Daoy (cell line): ENCODE measurements at places on chromosomes 1 and 21. TPM values are rescaled to one million over a fixed set of nuclear protein-coding genes. Genes with fewer than 3 reads are reported as not detected.

DNA sequence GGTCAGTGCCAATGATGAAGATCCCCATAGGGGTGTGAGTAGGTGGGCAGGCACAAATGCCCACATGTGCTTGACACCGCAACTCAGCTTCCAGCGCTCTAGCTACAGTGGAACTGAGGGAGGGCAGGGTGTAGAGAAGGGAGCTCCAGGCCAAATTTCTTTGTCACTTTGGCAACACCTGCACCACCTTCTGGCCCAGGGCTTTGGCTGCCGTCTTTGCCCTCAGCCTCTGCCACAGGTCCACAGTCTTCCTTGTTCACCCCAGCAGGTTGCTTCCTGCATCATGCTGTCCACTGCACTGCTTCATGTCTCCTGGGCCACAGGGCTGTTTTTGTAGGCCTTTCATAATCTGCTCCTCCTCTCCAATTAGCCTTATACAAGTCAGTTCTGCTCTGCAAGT, 20.4 kb upstream of the FMOD start:
- no peak for DNase-seq

DNA sequence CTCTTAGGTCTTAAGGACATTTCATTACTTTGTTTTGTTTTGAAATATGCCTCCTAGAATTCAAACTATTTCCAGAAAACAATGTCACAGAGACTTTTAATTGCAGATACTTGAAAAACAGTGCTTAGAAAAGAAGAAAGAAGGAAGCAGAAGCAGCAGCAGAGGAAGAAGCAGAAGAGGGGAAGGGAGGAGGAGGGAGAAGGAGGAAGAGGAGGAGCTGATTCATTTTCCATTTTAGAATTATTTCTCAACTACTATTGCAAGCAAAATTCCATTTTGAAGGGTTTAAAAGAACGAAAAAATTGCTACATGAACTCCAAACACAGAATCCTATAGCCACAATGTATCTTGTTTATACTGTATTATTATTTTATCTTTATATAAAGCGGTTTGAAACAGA, 13.9 kb downstream of the RC3H1 start:
- DNase-seq, result no peak

DNA sequence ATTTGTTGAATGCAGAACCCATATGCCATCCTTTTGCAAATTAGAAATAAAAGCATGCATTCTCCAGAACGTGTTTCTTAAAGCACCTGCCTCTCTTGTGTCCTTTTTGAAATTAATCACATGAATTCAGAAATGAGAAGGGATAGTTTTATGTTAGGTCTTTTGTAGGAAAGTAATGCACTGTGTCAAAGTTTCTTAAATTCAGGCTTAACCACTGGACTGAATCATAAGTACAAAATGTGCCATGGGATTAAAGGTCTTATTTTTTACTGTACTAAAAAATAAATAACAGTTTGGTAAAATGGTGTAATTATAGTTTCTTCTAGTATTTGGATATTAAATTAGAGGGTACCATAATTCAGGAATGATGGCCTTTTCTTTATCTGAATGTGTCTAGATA, 290.1 kb upstream of the USP25 start:
- DNase-seq, result no peak

- DNase-seq, result no peak
These were observed 459.9 kb downstream of the ADGRL2 start for GRCh38 chr1:82260666-82261065.

- no peak for DNase-seq
These were observed 82.4 kb upstream of the CD1D start for GRCh38 chr1:158098256-158098655.

GRCh38 chr1:78825561-78825960, 175.9 kb downstream of the IFI44 start:
- DNase-seq, result no peak

GRCh38 chr1:10473145-10473765, 926 bp upstream of the DFFA start:
- no peak for DNase-seq

- no peak for DNase-seq
These were observed 21.6 kb upstream of the KCNA2 start for GRCh38 chr1:110627764-110628163.

DNA sequence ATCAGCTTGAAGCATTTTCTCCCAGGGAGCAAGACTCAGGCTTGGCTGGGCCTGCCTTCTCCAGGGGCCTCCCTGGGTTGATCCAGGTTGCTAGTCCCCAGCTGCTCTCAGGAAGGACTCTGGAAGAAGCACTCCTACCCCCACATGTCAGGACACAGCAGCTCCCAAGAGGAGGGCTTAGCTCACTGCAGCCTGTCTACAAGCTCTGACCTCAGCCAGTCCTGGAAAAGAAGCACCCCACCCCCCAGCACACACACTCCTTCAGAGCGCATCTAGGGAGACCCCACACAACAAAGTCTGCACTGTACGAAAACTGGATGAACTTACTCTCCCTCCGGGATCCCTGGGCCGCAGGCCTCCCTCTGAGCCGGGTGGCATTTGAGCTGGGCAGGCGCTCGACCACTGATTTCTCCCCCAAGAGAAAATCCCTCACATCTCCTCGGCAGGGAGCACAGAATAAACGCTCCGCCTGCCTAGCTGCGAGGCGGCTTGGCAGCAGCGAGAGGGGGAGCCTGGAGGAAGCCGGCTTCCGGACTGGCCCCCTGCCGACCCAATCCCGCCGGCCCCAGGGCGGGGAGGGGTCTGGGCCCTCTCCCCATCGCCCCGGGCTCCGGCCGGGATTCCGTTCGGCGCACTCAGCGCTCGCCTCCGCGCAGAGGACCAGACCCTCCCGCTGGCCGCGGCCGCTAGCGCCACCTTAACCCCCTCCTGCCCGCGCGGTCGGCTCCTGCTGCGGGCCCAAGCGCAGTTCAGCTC, at the start of gene KCNA2:
TSS of gene KCNA2 (minus strand) at position 458 of the 756 bp plus-strand sequence. CDS start 1,576 bp downstream, outside the sequence.
- peak; percentile 63 for DNase-seq

- DNase-seq, result no peak
These were observed 102.0 kb downstream of the KIF14 start for GRCh38 chr1:200518524-200518923.

GRCh38 chr1:9628541-9629444, 22.7 kb upstream of the PIK3CD start:
- no peak for DNase-seq

DNA sequence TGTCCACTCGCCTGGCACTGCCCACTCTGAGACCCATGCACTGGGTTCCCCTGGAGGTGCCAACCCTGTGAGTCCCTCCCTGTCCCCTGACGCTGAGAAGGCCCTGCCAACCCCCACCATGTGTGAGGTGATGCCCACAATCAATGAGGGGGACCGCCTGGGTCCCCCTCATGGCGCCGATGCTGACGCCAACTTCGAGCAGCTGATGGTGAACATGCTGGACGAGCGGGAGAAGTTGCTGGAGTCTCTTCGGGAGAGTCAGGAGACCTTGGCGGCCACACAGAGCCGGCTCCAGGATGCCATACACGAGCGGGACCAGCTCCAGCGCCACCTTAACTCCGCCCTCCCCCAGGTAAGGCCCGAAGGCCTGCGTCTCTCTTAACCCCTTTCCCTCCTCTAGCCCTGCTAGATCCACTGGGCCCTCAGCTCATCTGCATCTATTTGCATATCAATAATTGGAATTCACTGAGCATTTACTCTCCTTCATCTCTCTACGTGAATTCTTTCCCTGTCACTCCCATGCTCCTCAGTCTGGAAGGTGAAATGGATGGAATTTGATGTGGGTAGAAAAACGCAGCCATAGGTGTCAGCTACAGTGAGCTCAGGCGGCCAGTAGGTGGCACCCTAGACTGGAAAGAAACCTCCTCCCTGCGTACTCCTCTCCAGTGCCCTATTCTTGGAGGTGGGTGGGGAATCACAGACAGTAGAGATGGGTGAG, 12.8 kb downstream of the PPFIA4 start:
- DNase-seq, result peak; percentile 71

DNA sequence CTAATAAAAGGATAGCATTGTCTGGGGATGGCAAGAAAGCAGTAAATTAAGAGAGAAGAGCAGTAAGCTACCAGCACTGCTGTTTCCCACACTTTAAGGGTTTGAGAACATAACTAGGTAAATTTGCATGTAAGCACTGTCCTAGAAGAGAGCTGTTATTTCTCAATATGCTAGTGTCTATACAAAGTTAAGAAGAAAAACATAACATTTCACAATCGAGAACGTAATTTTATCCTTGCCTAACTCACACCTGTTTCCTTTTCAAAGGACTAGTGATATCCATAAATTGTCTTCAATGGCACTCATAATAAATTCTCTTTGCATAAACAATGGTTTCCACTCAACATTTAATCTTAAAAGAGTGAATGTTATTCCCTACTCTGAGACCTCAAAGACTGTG, 576.0 kb downstream of the PTBP2 start:
- no peak for DNase-seq

DNA sequence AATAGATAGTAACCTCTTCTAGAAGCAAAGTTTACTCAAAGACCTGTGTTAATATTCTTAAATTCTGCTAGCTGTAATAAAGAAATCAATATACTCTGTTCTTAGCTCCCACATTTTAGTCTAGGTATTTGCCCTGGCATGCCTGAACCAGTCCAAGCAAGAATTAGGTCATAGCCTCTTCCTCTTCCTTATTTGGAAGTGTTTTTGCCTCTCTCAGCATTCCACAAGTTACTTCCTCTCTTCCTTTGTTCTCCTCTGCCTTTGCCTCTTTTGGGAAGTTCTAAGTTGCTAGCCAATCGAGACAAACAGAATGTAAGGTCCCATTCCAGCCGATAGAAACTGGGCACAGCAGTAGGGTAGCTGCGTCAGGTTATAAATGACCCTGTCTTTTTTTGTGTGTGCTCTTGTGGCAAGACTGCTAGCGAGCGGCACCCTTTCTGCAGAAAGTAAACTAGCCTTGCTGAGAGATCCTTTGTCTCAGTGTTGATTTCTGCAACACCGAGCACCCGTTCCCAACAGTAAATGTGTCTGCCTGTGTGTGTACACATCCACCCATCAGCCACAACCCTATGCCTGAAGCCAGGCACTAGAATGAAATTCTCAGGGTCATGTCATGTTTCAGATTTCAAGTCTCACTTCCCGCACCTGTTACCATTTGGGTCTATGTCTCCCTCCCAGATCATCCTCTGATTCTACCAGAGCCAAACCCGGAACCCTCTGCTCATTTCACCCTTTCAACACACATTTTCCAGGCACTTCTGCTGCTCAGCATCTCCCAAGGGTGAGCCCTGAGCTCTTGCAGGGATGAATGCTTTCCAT, 37.5 kb downstream of the LRRC3 start:
- DNase-seq, result no peak

DNA sequence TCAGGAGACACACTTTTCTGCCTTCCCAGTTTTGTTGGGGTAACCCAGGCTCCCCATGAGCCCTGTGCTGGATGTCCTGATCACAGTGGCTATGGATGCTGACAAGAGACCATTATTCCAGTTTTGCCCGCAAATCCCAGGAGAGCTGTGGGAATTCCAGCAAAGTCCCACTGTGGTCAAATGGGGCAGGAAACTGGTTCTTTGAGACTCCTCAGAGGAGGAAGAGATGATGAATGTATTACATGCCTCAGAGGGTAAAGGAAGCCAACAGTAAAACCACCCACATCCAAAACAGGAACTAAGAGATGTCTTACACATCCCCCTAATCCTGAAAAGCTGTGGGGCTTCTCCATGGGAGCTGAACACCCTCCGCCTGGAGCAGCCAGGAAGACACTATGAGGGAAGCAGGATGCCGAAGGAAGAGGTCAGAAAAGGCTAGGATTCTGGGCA, 12.8 kb upstream of the MPZL1 start:
- DNase-seq, result peak; percentile 61

DNA sequence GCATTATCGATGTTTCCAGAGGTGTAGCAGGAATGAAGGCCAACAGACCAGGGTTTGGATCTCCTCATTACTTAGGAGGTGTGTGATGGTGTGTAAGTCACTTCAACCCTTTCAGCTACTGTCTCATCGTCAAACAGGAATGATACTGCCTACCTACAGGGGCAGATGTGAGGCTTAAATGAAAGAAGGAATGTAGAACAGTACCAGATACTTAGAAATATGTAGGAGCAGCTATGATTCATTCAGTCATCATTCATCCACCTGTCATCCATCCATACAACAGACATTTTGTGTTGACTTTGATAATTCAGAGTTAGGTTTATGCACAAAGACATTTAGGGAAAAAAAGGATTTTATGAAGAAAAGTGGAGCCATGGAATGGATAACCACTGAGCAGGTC, 486.9 kb upstream of the DAB1 start:
- no peak for DNase-seq

DNA sequence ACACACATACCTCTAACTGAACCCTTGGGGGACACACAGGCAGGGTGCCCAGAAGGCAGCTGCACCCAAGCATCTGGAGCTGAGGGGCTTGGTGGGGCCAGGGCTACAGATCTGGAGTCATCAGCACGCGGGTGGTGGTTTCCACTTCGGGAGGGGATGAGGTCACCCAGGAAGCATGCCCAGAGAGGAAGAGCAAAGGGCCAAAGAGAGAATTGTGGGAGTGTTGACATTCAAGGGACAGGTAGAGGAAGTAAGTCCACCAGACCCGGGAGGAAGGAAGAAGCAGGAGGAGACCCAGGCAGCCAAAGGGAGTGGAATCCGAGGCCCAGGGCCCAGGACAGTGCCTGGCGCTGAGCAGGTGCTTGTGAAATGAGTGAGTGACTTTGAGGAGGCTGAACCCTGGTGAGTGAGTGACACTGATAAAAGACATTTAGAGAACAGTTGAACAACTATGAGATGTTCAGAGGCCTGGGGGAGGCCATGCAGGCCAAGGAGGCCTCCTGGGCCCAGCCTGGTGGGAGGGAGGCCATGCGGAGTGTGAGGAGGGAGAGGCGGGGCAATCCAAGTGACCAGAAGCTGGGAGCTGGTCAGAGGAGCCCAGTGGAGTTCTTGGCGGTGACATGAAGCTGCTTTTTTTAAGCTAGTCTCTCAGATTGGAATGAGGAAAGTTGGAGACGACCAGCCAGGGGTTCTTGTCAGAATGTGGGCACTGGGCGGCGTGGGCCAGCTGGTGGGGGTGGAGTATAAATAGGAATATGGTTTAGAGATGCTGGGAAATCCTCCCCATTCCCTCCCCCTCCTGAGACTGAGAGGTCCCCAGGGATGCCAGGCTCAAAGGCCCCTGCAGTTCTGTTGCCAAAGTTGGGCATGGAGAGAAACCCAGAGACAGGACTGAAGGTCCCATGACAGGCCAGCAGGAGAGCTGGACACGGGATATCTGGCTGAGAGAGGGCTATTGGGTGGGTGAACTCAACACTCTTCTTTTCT, 7.9 kb downstream of the CDK18 start:
- peak; percentile 68 for DNase-seq

GRCh38 chr1:170586321-170587252, 54.6 kb downstream of the GORAB start:
- DNase-seq, result no peak

The CKS1B gene
- total RNA-seq, result 362 and 379 TPM in 2 replicates

The SF3B4 gene
- total RNA-seq, result 8.9 and 16.2 TPM in 2 replicates

The TEX38 gene
- total RNA-seq, result not detected in 2 replicates

The RPAP2 gene
- total RNA-seq, result 34.5 and 36.9 TPM in 2 replicates
